Keratinocyte (primary cell): ENCODE measurements at places on chromosomes 1 and 21.

GRCh38 chr1:25019337-25020172 is 89.5 kb upstream of the RUNX3 start:
- no peak for DNase-seq

DNA sequence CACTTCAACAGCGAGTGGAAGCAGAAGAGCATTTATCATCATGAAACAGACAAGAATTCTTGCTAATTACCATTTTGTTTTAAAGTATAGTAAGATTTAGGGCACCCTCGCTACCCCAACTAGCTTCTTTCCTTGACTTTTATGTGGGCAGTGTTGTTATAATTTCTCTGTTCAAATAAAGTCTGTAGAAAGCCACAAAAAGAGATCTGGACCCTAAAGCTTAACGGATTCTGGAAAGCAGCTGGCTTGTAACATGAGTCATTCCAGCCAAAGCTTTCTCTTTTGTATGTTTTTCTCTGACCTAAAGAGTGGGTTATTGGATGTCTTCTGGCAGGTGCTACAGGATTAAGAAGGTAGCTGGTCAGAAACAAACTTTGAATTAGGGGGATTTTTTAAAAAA is 37.4 kb downstream of the RUNX1 start:
- DNase-seq: no peak

DNA sequence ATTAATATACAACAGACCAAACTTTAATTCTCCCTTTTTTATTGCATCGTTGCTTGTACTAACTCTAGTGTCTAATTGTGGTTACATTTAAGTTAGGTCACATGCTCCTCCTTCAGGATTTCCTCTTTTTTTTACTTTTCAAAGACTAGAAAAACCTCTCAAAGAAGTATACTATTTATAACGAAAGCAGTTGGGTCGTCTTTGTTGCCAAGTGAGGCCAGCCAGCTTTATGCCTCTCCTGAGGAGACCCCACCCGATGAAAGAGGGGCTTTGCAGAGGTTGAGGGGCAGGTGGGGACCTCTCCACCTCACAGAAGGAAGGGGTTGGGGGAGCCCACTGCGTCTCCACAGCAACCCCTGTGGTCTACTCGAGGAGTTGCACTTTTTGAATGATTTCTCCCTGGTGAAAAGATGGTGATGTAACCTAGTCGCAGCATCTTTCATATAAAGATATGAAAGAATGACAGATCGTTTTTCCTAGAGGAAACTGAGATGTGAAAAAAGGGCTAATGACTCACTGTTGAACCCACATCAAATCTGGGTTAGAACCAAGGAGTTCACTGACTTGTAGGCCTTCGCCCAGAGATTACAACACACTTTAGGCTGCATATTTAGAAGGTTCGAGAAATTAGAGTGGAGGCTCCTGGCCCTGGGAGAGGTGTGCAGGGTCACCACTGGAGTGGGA is 6.4 kb downstream of the TGFB2 start:
- DNase-seq: no peak

GRCh38 chr1:207892764-207893163 is 18.2 kb downstream of the CD34 start:
- DNase-seq: no peak

DNA sequence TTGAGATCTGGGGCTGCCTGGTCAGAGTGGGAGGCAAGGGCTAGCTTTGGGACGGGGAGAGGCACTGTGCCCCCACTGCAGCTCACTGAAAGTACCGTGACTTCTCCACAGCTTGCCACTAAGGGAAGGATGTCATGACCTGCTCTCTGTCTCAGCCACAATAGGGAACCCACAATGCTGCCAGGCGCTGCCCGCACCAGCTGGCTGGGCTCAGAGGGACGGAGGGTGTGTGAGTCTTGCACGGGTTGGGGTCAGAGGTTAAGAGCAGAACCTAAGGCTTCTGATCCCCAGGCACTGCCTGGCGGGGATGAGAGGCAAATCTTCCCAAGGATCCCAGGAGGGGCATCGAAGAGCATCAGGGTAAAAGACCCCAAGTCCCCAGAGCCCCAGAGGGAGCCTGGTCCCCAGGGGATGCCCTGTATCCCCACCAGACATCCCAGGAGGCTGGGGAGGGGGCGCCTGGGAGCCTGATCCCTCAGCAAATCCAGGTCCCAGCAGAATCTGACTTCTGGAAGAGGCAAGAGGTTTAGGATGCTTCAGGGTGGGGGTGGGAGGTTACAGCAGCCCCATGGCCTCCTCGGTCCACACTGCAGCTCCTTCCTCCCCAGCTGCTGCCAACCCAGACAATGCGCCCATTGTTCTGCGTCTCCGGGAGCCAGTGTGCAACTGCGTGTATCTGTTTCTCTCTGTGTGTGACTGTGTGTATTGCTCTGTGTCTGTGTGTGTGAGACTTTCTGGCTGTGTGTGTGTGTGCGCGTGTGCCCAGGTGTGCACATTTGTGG is 2.0 kb upstream of the MARCKSL1 start:
- DNase-seq: no peak

DNA sequence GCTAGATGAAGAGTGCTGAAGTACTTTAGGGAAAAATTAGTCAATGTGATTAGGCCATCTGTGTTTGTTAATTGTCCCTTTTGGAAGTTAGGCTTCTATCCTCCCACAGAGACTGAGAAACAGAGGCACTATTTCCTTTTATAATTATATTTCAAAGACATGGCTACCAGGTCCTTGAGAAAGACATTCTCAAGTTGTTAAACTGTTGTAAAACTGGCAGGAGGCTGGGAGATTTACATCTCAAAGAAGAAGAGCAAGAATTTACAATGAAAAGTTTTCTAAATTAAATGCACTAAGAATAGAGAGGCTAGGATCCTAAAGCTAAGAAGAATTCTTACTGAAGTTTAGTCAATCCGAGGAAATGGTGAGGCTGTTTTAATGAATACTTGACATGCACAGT is 74.0 kb upstream of the BRINP3 start:
- DNase-seq: no peak

GRCh38 chr1:229841230-229841629 is 215.2 kb downstream of the URB2 start:
- peak; percentile 23 for DNase-seq

DNA sequence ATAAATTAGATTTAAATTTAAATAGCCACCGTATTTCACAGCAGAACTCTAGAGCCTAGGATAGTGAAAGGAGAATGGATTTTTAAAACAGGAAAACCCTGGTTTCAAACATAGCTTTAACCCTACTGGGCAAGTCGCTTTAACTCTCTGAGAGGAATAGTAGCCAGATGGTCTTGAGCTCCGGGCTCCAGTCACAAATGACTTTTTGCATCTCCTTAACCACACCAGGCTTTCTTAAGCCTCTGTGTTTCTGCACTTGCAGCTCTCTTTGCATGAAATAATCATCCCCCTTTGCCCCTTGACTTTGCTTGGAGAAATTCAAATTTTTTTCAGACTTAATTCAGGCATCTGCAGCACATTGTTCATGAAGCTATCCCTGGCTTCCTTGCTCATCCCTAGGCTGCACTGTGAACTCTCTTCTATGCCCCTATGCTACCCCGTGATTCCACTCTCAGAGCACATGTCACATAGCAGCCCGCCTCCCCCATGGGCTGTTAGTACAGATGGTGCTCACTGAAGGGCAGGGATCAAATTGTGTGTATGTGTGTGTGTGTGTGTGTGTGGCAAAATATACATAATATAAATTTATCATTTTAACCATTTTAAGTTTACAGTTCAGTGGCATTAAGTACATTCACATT is 68.8 kb upstream of the DAB1 start:
- no peak for DNase-seq

- no peak for DNase-seq
Observed at GRCh38 chr1:198893141-198893540, 254.3 kb downstream of the PTPRC start.

DNA sequence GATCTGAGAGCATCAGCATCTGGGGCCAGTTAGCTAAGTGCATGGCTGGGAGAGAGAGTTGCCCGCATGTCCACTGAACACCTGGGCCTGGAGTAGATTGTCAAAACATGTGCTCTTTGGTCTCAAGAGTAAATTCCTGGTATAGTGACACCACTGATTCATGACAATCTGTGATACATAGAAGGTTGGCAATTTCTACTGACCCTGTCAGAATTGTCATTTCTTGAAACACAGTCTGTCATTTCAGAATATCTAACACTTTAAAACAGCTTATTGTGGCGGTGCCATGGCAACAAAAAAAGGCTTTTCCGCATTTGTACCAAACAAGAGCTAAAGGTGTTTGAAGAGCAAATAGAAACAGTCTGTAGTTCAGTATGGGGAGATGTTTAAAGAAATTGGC is 186.4 kb upstream of the FAM78B start:
- no peak for DNase-seq

- no peak for DNase-seq
Observed at GRCh38 chr1:23567996-23568607, 8.8 kb upstream of the ID3 start.

DNA sequence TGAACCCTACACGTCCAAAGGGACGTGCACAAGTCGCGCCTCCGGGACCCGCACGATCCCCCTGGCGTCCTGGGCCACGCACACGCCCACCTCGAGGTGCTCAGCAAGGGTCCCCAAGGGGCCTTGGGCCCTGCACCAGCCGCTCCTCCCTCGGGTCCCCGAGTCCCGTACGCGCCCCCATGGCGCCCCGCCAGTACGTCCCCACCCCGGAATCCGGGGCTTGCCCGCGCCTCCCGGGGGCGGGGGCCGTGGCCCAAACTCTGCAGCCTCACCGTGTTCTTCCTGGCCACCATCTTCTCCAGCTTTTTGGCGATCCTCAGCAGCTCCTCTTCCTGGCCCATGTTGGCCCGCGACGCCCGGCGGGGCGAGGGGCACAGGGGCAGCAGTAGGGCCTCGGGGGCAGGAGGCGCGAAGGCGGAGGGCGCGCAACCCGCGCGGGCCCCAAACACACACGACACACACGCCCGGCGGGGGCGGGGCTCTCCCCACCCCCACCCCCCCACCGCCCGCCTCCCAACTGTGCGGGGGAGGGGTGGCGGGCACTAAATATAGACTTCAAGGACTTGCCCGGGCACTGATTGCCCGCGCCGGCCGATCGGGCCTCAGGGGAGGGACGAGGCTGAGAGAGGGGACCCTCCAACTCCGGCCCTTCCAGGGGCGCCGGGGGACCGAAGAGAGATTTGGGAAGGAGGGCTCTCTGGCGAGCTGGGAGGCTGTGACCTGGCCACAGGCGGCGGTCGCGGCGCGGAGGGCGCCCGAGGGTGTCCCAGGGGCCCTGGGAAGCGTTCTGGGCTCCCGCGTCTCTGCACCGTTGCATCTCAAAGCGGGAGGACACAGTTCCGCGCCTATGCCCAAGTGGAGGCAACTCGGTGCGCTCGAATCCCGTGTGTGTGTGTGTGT is at the start of gene TCEA3:
TSS of gene TCEA3 (minus strand) at position 456 of the 900 bp plus-strand sequence. CDS start at position 341, 115 bp downstream.
- DNase-seq: no peak

GRCh38 chr1:4447778-4448420 is 206.5 kb upstream of the AJAP1 start:
- DNase-seq: no peak
